ENCODE measurements at places on chromosomes 12 and 14.

- no peak for DNase-seq
Observed at GRCh38 chr14:75928690-75929181, 53.1 kb downstream of the TGFB3 start.

DNA sequence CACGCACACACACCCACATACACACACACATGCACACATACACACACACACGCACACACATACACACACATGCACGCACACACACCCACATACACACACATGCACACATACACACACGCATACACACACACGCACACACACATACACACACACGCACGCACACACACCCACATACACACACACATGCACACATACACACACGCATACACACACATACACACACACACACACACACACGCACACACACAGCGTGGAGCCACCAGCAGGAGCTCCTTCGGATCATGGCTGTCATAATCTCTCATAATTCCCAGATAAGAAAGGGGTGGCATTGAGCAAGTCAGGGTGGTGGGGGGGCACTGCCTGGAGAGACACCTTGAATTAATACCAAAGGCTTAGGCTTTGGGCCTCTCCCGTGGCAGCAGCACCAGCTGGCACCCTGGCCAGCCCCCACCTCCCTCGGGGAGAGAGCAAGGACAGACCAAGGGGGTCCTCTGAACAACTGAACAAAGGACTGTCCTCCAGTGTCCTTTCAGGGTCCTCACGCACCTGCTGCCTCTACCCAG is 21.9 kb downstream of the ANO2 start:
- no peak for DNase-seq

DNA sequence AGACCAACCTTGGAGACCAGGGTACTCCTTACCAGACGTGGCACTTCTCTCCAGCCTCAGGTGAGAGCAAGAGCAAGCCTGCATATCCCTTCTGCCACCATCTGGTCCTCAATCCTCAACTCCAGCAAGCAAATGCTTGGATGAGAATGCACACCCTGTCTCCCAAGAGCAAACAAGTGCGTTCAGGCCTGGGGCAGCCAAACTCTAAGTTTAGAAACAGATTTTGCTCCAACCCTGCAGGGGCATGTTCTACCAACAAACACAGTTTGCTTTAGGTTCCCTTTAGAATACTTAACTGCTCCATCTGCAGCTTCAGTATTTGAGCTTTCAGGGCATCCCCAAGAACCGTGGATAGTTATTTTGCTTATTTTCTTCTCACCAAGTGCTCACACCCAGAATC is 55.9 kb upstream of the FICD start:
- DNase-seq, result no peak

DNA sequence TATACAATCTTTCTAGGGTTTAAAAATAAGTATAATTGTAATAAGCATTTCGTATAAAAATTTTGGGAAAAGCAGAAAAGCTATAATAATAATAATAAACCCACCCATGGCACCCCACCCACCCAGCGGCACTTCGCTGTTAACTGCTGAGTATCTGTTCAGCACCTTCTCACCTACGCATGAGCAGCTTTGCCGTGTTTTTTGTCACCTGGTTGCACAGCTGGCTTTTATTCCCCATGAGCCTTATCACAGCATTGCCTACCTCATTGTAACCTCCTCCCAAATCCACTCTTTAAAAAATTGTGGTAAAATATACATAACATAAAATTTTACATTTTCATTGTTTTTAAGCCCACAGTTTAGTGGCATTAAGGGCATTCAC is 34.7 kb downstream of the CYP46A1 start:
- DNase-seq, result no peak

GRCh38 chr12:7161327-7161726 is 28.2 kb upstream of the PEX5 start:
- no peak for DNase-seq

GRCh38 chr14:101928415-101928841 is 35.9 kb upstream of the DYNC1H1 start:
- no peak for DNase-seq

DNA sequence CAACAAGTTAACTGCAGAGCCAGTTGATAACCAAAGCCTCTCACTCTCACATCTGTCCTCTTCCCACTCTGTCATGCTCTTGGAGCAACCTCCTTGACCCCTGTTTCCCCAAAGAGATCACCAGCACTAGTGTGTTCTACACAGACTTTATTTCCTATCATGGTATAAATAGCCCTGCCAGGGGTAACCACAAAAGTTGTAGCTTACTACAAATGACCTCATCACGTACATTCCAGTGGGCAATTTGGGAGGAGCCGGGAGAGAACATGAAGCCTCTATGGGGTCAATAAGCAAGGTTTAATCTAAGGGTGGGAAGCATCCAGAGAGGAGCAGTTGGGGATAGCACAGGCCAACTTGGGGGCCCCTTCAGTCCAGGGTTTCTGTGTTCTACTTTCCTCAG is 186.5 kb downstream of the KCNA5 start:
- DNase-seq, result peak; percentile 40

DNA sequence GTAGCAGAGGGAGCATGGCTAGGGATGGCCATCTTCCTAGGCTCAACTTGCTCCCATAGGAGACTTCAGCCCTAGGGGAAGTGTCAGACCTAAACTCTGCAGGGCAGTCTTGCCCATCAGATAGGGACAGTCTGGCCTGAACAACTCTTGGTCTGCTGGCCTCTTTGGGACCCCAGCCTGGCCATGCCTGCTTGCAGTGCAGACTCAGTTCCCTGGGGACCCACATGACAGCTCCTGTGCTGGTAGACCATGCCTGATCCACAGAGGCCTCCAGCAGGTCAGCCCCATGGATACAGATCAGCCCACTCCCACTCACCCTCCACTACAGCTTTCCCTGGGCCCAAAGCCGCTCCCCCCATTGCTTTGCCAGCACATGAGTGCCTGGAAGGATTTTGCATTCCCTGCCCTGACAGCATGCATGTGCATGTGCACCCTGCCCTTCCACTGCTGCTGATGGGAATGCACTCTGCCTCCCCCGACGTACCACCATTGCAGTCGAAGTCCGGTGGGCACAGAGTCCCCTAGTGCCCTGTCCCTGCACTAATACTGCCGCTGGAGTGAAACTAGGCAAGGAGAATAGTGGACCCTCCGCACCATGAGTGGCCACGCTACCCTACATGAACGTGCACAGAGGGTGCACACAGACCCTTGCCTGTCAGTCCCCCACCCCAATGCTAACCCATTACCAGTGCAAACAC is 841.4 kb downstream of the FSCB start:
- DNase-seq, result no peak

DNA sequence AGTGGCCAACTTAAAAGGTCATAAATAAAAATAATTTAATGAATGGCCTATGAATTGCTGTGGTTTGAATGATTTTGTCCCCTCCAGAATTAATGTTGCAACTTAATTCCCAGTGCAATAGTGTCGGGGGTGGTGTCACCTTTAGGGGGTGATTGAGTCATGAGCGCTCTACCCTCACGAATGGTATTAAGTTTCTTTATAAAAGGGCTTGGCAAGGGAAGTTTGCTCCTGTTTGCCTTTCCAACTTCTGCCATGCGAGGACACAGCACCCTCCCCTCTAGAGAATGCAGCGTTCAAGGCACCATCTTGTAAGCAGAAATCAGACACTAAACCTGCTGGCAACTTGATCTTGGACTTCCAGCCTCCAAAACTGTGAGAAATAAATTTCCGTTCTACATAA is 253.3 kb downstream of the ATXN7L3B start:
- DNase-seq, result no peak

DNA sequence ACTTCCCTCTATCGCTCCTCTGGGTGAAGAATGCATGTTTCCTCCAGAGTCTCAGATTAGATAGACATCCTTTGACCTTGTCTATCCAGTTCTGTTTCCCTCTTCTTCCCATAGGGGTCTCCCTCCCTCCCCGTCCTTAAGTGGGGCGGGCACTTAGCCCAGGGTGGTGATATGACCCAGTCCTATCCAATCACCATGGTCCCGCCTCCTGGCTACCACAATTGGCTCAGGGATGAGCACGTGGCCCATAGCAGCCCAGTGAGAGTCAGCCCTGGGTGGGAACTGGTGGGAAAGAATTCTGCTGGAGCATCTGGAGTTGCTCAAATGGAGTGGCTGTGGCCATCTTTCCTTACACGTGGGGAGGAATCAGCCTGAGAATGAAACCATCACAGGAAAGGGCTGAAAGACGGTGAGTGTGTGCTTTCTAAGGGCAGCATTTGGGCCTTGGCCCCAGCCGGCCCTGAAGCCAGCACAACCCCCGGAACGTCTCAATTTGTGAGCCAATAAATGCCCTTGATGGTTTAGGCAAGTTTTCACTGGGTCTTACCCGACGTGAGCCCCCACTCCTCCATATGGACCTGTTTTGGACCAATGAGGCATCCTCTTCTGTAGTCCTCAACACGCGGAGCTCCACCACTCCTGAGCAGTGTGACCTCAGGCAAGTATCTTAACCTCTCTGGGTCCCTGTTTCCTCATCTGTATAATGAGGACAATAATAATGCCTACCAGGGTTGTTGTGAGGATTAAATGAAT is 14.4 kb upstream of the MLXIP start:
- peak; percentile 89 for DNase-seq

Data from fibroblast of skin of left biceps (primary cell).